Stimulated activated memory B cell treated with anti-CD40 and anti-IgM and Interleukin-4, amounts not matched to agents 10 μg/mL and 1 μg/mL and 100 μg/mL, for 72 hours (primary cell): ENCODE measurements at places on chromosomes 5 and 9.
A peak's percentile ranks its signal among the peaks of the same experiment; 100 is the strongest.

DNA sequence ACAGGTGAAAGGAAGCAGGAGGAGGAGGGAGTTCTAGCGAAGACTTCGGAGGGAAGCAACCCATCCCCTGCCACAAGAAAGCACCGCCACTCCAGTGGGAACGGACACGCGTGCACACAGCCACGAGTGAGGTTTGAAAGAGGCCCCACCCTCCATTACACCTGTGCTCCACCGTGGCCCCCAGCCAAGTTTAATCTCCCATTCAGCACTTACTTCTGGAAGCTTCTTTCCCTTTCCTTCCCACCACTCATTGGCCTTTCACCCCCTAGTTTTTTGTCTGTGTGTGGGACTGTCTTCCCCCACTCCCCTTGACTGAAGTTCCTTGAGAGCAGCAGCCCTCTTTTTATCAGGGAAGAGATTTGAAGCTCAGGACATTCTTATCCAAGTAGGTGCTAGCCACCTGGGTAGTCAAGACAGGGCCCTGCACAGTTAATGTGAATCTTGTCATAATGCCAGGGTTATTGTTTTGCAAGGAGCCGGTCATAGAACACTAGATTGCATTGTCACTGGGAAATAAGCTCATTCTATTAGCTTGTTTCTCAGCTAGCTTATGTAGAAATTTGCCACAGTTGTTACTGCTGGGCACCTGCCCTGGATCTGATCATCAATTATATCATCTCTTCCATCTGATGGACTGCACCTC is 256.0 kb downstream of the DOCK8 start:
- ATAC-seq, result peak; percentile 4

DNA sequence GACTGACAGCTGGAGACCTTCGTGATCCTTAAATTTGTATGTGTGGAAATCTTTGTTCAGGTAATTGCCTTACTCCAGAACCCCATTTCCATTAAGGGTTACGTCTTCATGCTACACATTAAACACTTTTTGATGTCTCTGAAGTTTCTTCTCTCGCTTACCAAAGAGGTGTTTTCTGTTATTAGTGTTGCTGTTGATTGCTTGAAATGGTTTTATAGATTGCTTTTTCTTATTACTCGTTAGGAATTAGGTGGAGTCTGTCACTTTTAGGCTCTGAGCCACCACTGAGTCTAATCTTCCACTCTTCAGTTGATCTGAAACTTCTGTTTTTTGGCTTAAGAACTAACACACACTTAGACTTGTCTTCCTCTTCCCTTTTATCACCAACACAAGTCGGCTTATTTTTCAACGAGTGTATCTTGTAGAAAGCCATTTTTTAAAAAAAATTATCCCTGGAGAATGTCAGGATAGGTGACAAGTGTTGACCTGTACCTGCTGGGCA is 62.2 kb upstream of the PPARGC1B start:
- no peak for ATAC-seq

DNA sequence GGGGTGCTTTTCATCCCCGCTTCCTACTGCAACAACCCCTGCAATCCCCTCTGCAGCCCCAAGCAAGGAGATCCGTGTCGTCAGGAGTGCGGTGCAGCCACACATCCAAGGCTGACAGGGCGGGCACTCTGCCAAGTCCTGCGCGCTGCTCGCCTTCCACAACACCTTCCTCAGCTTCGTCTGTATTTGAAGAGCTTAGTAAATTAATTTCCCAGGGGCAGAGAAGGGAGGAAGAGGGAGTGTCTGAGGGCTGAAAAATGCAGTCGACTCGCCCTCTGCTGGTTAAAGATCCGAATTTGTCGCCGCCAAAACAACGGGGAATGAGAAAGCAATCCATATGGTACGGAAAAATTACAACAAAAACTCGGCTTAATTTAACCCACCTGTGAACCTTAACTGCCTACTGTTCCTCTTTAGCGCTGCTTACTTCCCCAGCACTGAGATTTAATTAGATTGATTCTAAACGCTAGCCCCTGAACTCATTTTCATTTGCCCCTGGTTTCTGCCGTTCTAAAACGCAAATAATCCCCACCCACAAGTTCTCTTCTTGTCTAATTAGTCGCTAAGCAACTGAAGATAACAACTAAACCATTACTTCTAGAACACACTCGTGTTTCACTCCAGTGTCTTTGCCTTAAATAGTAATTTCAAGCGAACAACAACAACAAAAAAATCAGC is 10.9 kb upstream of the PCDHB1 start:
- ATAC-seq, result no peak

DNA sequence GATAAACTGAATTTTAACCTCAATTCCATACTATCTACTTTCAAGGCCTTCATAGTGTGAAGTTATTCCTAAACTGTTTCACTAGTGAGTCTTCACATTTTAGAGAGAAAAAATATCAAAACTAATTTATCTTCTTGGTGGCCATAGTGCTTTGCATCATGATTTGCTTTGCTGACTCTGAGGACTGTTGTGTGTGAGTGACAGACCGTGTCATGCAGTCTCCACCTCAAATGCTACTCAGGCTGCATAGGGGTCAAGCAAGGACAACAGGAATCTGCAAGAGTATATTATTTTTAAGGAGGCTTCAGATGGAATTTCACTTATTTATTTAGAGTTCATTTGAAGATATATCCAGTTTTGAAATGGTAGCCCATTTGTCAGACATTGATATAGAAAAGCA is 34.5 kb downstream of the MACIR start:
- no peak for ATAC-seq

DNA sequence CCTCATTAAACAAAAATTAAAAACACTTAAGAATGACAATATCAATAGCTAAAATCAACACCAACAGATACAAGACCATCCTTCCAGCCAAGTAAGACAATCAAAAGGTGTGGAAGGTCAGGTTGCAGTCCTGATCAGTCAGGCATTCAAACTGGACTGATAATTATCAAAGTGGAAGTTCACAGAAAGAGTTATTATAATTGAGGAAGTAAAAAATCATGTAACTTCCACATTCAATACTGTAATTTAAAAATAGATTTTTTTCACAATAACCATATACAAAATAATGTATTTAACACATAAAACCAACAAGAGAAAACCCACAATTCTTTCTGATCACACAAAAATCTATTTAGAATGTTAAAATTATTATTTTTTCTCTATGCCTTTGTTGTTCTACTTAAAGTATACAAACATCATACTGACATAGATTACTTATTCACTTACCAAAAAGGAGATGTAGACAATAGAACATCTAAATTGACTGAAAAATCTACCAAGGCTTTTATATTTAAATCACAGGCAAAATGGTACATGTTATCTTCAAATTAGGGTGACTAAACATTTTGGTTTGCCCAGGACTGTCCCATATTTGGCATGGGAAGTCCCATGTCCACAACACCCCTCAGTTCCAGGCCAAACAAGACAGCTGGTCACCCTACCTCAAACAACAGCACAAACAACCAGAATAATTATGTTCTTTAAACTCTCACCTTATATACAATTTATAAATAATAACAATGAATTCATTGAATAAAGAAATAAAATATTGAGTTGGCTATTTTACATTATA is 142.5 kb upstream of the SLC24A2 start:
- no peak for ATAC-seq

- no peak for ATAC-seq
Measured at GRCh38 chr5:8135742-8136141, 266.8 kb downstream of the MTRR start.

DNA sequence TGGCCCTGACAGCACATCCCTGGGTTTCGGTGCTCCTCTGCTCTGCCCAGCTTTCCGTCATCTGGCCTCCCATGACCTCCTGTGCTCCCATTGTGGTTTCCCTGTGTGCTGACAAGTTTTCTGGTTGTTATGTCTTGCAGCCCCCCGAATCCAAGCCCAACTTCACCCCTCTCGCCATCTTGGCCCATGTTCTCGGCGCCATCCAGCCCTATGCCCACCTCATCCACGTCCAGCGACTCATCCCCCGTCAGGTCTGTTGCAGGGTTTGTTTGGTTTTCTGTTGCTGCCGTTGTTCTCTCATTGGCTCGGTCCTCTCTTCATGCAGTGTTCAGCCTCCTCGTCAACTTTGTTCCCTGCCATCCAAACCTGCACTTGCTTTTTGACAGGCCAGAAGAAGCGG is 196.4 kb downstream of the NR3C1 start:
- ATAC-seq, result no peak

GRCh38 chr5:175254155-175254554 is 189.8 kb downstream of the DRD1 start:
- no peak for ATAC-seq

GRCh38 chr5:54341971-54342370 is 31.6 kb upstream of the ARL15 start:
- ATAC-seq, result no peak

DNA sequence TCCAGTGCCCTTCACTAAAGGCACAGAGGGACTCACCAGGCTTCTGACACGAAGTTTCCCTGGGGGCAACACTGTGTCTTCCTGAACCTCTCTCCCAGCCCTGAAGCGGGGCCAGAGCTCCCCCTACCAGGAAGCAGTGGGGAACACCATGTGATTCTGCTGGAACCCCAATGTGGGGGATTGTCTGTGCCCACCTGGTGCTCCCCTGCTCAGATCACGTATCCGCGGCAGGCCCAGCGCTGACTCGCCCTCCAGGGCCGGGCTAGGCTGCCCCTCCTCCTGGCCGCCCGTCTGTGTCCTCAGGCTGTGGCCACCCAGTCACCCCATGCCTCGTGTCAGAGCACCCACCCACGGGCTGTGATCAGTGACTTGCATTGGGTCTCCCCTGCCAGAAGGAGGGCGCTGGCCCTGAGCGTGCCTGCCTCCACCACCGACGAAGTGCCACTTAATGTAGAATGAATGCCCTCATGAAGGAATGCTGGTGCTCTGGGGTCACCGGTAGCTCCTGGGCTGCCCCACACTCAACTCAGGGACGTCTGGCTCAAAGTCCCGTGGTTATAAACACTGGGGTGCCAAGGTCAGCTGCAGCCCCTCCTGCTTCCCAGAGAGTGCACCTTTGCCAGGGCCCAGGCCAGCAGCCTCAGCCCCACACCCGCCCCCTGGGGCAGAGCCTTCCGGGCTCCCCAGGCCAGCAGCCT is 22.1 kb downstream of the SARDH start:
- no peak for ATAC-seq

- ATAC-seq, result peak; percentile 13
Measured at GRCh38 chr5:178308541-178309092, 76.0 kb upstream of the PHYKPL start.

DNA sequence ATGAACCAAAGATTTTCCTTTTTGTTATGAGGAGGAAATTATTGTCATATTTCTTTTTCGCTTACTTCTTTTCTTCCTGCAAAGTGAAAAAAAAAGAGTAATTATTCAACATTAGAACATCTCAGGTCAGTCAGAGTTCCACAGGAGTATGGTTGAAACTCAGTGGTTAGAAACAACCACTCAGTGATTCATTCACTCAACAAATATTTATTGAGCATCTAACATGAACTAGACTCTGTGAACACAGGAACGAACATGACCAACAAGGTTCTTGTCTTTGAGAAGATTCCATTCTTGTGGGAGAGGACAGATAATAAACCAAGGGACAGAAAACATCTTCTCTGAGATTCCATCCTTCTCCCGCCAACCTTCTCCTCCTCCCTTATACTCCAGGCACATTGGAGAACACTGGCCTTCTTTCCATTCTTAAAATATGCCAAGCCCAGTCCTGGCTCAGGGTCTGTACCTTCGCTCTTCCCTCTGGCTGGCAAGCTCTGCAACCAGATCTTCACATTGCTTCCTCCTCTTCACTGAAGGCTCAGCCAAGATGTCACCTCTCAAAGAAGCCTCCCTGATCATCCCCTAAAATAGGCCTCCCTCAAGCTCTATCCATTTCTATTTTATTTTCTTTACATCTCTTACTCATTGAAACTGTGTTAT is 6.8 kb upstream of the GRAMD2B start:
- ATAC-seq, result no peak

GRCh38 chr5:56856541-56857178 is 41.3 kb downstream of the MAP3K1 start:
- no peak for ATAC-seq

GRCh38 chr5:137668637-137669036 is 67.3 kb downstream of the KLHL3 start:
- no peak for ATAC-seq

- no peak for ATAC-seq
Measured at GRCh38 chr5:107338335-107338734, 332.4 kb downstream of the EFNA5 start.

DNA sequence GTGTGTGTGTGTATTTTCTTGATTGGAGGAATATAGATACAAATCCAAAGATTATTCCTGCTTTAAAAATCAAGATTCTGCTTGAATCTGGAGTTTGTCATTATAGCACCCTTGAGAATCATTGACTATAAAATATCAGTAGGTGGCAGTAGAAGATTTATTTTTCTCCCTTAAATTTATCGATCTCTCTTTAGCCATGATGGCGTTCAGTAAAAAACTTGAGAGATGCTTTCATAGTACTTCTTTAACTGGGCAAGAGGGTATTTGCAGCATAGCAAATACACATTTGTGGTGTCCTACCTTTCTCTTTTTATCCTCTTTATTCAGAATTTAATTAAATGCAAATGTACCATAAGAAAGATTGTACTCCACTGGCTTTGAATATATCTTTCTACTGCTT is 307.7 kb downstream of the ADGRV1 start:
- ATAC-seq, result no peak

DNA sequence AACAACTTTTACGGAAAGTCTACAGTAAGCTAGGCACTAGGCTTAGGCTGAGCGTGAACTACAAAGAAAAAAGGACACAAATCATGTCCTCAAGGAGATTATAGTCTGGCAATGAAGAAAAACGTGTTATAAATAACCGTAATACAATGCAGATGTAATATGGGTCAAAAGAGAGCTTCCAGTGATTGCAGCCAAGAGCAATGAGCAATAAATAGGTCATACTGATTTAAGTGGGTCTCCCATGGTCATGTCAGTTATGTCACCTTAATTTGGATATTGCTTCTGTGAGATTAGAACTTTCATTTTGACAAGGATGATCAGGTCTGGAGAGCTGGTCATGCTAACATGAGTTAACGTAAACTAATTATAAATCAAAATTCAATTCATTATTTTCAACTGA is 158.6 kb upstream of the GNA14 start:
- no peak for ATAC-seq

- no peak for ATAC-seq
Measured at GRCh38 chr9:14888272-14888671, 22.0 kb downstream of the FREM1 start.

DNA sequence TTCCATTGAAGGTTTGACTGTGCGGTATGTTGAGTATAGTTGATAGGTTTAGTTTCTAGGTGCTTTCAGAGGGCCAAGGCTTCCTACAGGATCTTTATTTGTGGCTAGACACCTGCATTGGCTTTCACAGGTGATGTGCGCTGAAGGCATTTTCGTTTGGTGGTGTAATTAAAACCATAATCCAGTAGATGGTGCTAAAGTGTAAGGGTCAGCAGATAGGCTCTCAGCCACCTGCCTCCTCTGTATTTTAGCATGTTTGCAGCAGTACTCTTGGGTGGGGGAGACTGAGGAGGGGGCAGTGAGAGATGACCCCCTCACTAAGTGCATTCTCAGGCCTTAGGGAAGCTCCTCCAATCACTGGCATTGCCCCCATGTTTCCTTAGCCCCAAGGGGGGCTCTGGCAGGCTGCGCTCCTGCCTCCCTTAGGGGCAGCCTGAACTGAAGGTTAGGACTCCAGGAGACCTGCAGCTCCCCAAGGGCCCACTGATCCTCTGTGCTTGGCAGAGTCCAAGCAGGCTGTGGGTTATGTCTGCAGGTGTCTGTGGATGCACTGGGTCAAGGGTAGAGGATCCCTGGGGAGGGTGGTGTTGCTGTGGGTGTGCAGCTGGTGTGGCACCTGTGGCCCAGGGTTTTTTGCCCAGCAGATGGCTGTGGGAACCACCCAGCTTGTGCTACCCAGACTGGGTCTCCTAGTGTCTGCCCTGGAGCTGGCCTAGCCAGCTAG is 23.4 kb downstream of the CDK20 start:
- peak; percentile 31 for ATAC-seq
